SK-N-DZ (cell line): ENCODE measurements at places on chromosomes 3 and 15.
A peak's percentile ranks its signal among the peaks of the same experiment; 100 is the strongest.

DNA sequence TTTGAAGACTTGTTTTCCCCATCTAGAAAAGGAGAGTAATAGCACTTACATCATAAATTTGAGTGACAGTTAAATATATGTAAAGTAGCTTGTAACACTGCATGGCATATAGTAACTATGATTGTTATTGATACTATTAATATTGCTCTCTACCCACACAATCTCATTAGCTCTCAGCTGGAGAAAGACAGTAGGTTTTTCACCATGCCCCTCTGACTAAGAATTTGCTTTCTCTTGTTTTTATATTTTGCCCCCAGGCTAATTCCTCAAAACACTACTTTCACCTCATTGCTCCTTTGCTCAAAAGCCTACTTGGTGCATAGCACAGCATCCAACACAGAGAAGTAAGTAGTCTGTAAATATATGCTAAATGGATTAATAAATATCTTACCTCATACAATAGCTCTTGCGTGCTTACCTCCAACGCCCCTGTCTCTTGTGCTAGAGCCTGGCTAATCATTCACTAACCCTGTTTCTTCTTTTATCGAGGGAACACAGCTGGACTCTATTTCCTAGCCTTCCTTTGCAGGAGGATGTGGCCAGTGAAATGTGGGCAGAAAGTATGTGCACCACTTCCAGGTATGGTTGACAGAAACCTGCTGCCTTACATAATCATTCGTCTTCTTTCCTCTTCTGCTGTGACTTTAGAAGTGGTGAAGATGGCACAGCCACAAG is 190.0 kb downstream of the PLCH1 start:
- no peak for DNase-seq

GRCh38 chr3:149519912-149520311 is 45.4 kb downstream of the TM4SF4 start:
- DNase-seq, result no peak

DNA sequence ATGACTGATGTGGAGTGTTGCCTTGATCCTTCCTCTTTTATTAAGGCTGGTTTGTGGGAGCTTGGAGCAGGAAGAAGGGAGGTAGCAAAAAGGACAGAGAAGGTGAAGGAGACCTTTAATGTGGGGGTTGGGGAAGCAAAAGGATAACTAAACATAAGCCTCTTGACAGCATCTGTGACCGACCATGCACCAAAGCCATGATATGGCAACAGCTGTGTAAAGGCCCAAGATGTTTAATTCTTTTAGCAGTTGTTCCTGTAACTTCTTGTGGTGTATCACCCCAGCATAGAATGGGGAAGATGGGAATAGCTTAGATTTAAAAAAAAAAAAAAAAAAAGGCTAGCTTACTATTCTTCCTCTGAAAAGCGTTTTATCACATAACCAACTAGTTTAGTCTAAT is 194.7 kb downstream of the KLHL25 start:
- no peak for DNase-seq

DNA sequence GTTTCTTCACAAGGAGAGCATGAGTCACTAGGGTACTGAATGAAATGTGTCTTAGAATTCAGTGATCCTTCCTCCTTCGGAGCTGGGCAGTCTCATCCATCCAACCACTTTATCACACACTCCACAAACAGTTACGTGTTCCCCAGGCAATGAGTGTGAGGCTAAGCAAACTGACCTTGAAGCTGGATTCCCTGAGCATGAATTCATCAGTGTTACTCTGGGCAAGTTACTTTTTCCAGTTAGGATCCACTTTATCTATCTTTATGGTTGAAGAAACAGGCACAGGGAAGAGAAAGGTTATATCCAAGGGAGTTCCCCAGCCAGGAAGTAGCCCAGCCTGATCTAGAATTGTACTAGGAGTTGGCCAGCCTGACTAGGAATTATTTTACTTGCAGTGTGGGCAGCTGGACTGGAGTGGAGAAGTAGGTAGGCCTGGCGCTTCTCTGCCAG is 17.1 kb upstream of the GCNT3 start:
- no peak for DNase-seq

DNA sequence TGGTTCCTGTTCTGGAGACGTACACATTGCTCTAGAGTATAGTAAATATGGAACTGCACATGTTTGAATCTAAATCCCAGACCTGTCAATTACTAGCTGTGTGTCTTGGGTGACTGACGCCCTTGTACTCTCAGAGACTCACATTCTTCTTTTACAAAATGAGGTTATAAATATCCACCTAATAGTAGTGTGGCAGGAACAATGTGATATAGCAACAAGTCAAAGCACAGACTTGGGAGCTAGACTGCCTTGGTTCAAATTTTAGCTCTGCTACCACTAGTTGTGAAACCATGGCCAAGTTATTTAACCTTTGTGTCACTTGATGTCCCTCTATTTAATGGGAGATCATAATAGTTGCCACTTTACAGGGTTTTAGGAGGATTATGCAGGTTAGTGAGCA is 245.6 kb downstream of the CPNE4 start:
- no peak for DNase-seq

GRCh38 chr15:63677778-63678177 is 80.6 kb downstream of the FBXL22 start:
- no peak for DNase-seq

DNA sequence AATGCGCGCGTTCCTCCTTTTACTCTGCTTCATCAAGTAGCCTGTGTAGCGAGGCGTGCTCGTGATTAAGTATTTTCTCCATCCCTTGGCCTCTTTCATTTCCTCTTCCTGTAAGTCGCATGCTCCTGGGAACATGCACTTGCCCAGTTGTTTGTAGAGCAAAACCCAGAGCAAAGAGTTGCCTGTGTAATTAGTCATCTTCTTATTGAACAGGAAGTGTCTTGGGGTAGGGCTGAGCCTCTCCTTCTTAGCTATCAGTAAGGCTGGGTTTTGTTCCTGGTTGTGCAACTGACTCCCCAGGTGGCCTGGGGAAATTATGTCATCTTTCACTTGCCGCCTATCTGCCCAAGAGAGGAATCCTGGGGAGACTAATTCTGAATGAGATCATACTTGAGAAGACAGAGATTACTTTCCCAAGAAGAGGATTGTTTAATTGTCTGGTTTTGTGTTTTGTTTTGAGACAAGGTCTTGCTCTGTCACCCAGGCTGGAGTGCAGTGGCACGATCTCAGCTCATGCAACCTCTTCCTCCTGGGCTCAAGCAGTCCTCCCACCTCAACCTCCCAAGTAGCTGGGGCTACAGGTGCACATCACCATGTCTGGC is 14.9 kb downstream of the LIPH start:
- DNase-seq, result no peak

- DNase-seq, result no peak
Observed at GRCh38 chr3:129276385-129276784, 2.3 kb upstream of the HMCES start.

GRCh38 chr3:50388016-50388719 is 28.8 kb upstream of the TMEM115 start:
- DNase-seq, result peak; percentile 62

GRCh38 chr3:51371943-51372557 is 13.0 kb upstream of the MANF start:
- DNase-seq, result no peak

DNA sequence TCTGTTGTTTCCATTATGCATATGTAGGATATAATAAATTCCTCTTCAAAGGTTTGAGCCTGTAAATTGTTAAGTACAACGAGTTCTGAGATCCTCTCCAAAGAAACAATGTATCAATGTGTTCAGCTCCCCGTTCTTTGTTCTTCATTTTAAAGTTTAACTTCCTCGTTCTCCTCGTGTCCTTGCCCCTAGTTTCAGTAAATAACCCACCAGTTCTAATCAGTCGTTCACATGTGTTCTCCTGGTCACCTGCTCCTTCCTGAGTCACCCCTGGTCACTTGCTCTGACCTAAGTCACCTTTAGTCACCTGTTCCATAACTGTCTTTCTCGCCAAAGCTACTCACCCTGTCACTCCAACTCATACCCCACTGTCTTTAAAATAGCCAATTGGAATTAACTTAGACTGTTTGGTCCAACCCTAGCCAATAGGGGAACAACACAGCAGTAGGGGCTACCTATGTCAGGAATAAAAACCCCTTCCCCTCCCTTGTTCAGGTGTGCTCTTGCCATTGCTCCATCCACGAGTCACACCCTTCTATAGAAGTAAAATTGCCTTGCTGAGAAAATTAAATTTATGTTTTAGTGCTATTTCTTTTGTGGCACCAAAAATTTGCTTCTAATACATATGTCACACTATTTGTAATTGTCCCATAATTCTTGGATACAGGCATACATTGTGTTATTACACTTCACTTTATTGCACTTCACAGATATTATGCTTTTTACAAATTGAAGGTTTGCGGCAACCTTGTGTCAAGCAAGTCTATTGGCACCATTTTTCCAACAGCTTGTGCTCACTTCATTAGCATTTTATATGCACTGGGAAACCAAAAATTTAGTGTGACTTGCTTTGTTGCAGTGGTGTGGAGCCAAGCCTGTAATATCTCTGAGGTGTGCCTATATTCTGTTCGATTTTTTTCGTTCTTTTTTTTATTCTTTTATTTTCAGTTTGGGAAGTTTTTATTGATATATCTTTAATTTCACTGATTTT is 15.3 kb upstream of the MCF2L2 start:
- DNase-seq, result no peak

DNA sequence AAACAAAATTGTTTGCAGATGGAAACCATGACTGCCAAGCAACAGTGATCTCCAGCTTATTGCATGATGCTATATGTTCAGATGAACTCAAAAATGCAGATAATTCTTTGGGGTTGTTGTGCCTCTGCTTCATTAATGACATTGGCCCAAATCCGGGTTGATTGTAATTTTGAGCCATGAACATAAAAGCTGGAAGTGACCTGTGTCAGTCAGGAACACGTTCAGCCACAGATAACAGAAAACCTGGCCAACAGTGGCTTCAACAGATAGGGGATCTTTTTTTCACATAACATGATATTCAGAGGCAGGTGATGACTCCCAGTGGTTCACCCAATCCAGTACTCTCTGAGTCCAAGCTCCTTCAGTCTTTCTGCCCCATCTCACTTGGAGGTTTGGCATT is 76.9 kb upstream of the EIF1B start:
- DNase-seq, result no peak

DNA sequence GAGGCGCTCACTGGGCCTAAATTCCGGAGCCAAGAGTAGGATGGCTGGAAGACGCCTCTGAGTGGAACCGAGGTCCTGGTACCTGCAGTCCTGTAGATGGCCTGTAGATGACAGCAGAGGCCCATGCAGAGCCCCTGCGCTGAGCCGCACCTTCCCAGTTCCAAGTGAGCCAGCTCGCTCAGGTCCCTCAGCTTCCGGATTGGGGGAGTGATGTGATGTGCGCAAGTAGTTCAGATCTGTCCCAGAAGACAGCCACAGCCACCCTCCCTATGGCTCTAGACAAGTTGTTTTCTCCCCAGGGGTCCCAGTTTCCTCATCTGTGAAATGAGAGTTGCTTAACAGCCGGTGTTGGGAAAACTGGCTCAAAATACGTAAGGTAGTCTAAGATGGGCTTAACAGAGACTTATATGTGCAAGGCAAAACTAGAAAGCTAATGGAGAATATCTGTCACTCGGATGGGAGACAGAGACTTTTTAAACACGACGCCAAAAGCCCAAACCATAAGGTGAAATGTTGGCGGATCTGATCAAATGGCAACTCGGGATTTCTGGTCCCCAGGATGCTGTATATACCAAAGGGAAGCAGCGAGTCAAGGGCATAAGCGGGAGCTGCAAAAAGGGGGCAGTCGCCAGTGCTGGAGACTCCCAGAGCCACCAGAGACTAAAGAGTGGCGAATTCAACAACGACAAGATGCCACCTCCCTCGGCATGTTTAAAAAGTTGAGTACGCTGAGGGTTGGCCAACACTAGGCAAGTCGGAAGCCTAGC is 765 bp upstream of the MAPKAPK3 start:
- DNase-seq, result peak; percentile 80

GRCh38 chr3:168161696-168162095 is 66.0 kb upstream of the GOLIM4 start:
- DNase-seq, result no peak

GRCh38 chr3:177145381-177145780 is 51.9 kb downstream of the TBL1XR1 start:
- DNase-seq, result no peak

- no peak for DNase-seq
Observed at GRCh38 chr15:79065706-79066376, 24.7 kb downstream of the RASGRF1 start.

DNA sequence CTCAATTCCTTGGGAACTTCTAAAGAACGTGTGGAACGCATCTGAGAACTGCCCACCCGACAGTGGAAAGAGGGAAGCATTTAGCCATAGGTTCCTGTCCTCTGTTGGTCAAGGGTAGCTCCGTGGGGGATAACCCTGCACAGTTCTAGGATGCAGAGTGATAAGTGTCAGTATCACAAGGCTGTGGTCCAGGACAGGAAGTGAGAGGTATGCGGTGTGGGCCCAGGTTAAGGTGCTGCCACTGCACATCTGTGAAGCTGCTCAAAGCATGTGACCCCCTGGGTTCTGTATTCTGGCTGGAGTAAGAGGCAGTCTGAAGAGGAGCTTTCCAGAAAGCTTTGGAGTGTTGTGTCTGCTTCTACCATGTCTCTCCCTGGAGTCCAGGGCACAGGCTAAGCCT is 51.7 kb upstream of the HES1 start:
- no peak for DNase-seq

DNA sequence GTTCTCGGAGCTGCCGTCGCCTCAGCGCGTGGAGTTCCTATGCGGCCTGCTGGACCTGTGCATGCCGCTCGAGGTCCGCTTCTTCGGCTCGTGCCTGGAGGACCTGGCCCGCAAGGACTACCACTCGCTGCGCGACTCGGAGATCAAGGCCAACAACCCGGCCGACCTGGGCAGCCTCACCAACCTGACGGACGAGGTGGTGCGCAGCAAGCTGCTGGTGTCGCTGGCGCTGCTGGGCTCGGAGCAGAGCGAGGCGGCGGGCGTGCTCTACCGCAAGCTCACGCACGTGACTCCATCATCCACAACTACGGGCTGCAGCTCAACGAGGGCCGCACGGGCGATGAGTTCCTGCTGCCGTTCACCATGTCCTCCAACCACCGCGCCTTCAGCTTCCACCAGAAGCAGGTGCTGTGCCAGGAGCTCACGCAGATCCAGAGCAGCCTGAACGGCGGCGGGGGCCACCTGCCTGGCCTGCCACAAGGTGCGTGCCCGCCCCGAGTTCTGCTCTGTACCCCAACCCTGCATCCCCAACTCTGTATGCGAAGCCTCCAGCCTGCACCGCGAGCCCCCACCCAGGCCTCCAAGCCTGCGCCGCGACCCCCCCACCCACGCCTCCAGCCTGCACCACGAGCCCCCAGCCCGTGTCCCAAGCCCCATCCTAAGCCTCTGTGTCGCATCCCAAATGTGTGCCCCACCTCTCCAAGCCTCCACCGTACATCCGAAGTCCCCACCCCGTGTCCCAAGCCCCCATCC is 178.2 kb downstream of the OR4M2 start:
- no peak for DNase-seq

- no peak for DNase-seq
Observed at GRCh38 chr3:142576792-142577191, 1.7 kb downstream of the ATR start.

GRCh38 chr3:112802338-112802737 is 44.3 kb downstream of the CD200R1L start:
- no peak for DNase-seq
